ENCODE measurements at places on chromosomes 16 and 17. TPM values are rescaled to one million over a fixed set of nuclear protein-coding genes. Genes with fewer than 3 reads are reported as not detected.

NOD2 gene
- total RNA-seq, result 2.2 TPM

SMARCD2 gene
- 110 TPM for total RNA-seq

HSD17B2 gene
- total RNA-seq, result 72.9 TPM

TBC1D3I gene
- total RNA-seq, result 0.27 TPM

SMIM5 gene
- not detected for total RNA-seq

DNA sequence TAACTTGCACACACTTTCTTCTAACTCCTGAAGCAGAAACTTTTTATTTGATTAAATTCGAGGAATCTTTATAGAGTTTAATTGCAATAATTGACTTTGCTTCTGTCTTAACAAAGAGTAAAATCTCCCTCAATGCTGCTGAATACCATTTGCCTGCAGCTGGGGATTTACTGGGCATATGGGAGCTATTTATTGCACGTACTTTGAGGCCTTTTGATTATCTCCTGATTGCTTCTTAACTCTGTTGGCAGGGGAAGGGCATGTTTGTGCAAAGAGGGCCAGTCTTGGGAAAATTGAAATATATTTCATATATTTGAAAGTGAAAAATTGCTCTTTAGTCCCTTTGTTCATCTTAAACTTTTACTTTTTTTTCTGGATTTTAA is 156.8 kb upstream of the CHMP6 start:
- no peaks in the 10 kb centered on the region for H3K27me3 ChIP-seq
- DNase-seq, result no peak
- peaks cover 15% of the 10 kb centered on the region for H3K4me1 ChIP-seq
- no peak overlapping the region for H3K27ac ChIP-seq

DNA sequence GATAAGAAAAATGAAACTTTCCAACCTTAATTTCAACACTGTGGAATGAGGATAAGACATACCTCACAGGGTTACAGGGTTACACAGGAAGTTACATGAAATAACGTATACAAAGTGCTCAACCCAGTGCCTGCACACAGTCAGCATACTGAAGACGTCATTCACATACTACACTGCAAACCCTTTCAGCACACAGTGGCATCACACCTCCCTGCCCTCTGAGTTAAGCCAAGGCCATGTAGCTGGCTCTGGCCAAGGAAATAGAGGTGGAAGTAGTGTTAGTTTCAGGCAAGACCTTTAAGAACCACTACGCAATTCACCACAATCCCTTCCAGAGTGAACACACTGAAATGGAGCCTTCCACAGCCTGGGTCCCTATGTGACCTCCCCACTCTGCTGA is 46.6 kb upstream of the GSG1L start:
- no peaks in the 10 kb centered on the region for H3K27me3 ChIP-seq
- H3K36me3 ChIP-seq, result peaks cover 61% of the 10 kb centered on the region

DNA sequence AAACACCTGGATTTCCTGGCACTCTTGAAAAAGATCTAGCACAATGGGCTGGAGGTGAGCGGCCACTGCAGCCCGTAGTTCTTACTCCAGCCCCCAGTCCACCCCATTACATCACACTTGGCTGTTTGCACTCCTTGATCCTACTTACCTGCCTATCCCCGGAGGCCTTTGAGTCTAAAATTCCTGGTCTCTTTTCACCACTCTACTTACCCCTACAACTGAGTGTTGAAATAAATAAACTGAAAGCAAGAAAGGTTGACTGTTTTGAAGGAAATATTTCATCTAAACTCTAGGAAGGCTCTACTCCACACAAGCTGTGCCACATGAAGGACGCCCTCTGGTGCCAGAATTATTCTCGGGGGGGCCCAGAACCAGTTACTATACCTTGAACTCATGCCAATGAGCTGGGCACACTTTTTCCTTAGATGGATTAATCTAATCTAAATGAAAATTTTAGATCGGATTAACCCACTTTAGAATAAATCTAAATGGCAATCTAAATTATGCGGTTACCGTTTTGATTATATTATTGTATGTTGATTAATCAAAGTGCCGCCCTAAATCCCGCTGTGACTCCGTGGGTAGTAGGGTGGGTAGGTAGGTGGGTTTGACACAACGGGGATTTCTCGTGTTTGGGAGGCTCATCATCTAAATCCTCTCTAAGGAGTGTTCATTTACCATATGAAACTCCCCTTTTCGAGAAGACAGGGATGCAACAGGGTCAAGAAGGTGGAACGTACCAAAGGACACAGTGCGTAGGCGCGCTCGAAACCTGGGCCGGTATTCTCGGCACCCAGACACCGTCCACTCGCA is 651 bp upstream of the EIF1 start:
- peaks cover 17% of the 10 kb centered on the region for H3K4me1 ChIP-seq
- H3K36me3 ChIP-seq, result no peaks in the 10 kb centered on the region
- no peaks in the 10 kb centered on the region for H3K27me3 ChIP-seq
- H3K4me3 ChIP-seq, result peak overlapping the region; percentile 47
- H3K27ac ChIP-seq, result peak overlapping the region; percentile 98

DNA sequence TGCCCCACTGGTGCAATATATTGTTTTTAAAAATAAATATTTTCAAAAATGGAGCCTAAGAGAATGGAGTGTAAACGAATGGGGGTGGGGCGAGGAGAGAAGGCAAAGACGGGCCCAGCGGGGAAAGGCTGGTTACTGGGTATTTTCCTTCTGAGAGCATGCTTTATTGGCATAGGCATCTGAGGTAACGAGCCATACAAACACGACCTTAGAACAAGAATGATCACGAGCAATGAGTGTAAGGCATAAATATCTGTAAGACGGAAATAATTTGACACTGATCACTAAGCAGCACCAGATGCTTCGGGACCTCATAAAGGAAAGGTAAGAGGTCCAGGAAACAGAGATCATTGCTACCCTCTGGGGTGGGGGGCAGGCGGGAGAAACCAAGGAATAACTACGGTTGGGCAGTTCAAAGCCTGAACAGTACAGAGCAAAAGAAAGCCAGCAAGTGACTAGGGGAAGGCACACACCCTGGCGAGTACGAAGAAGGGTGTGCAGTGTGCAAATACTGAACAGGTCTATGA is 959 bp downstream of the SSH2 start:
- H3K36me3 ChIP-seq, result no peaks in the 10 kb centered on the region
- no peaks in the 10 kb centered on the region for H3K27me3 ChIP-seq
- peak overlapping the region; percentile 70 for H3K4me3 ChIP-seq
- peaks cover 28% of the 10 kb centered on the region for H3K4me1 ChIP-seq

- H3K27me3 ChIP-seq, result no peaks in the 10 kb centered on the region
- H3K36me3 ChIP-seq, result no peaks in the 10 kb centered on the region
- no peak for DNase-seq
- H3K27ac ChIP-seq, result no peak overlapping the region
These were observed 68.5 kb downstream of the RPH3AL start for GRCh38 chr17:283911-284675.

GRCh38 chr17:50517504-50518383 is 9.5 kb downstream of the MYCBPAP start:
- H3K4me1 ChIP-seq, result peaks cover under 1% of the 10 kb centered on the region
- no peaks in the 10 kb centered on the region for H3K27me3 ChIP-seq
- H3K27ac ChIP-seq, result peak overlapping the region; percentile 26
- no peak overlapping the region for H3K4me3 ChIP-seq
- no peak for DNase-seq
- H3K36me3 ChIP-seq, result no peaks in the 10 kb centered on the region

GRCh38 chr16:67713647-67714273 is 5.4 kb downstream of the GFOD2 start:
- no peaks in the 10 kb centered on the region for H3K27me3 ChIP-seq
- no peak overlapping the region for H3K4me3 ChIP-seq
- no peaks in the 10 kb centered on the region for H3K36me3 ChIP-seq
- H3K27ac ChIP-seq, result no peak overlapping the region
- H3K4me1 ChIP-seq, result peaks cover 37% of the 10 kb centered on the region

GRCh38 chr16:1163567-1164055 is 10.7 kb downstream of the CACNA1H start:
- H3K36me3 ChIP-seq, result no peaks in the 10 kb centered on the region
- peaks cover 22% of the 10 kb centered on the region for H3K4me1 ChIP-seq
- no peak overlapping the region for H3K4me3 ChIP-seq
- H3K27ac ChIP-seq, result peak overlapping the region; percentile 5
- DNase-seq, result no peak

GRCh38 chr17:13074026-13074425 is 56.2 kb upstream of the ELAC2 start:
- H3K4me1 ChIP-seq, result no peaks in the 10 kb centered on the region
- H3K27me3 ChIP-seq, result no peaks in the 10 kb centered on the region
- no peak overlapping the region for H3K4me3 ChIP-seq
- DNase-seq, result no peak
- H3K27ac ChIP-seq, result no peak overlapping the region
- no peaks in the 10 kb centered on the region for H3K36me3 ChIP-seq

DNA sequence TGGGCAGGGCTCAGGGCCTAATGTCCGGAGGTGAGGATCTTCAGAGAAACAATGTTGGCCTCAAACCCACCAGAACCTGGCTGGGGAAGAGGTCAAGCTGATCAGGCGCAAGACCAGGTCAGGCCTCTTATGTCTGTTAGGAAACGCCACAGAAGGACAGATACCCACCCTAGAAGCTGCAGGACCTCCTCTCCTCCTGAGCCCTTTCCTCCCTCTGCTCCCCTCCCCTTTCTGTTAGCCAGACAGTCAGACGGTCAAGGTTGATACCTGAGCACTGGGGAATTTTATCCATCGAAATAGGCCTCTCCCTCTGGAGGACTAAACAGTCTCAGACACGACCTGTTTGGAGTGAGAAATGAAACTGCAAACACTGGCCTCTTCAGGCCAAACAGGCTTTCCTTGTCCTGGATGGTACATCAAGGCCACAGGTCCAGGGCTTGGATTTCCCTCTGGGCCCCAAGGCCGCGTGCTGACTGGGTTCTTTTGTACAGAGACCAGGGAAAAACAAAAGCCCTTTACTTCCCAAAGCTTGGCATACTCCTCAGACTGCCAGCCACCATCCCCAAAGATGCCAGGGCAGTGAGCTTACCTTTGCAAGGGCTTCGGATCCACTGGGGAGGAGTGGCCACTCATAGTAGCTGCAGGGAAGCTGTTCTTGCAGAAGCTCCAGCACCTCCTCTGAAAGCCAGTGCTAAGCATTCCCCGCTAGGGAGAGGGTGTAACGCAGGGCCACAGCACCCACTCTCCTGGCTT is 135.8 kb downstream of the CCDC182 start:
- no peak for DNase-seq
- no peaks in the 10 kb centered on the region for H3K36me3 ChIP-seq
- no peaks in the 10 kb centered on the region for H3K27me3 ChIP-seq
- no peak overlapping the region for H3K4me3 ChIP-seq
- peaks cover 23% of the 10 kb centered on the region for H3K4me1 ChIP-seq

GRCh38 chr17:82458179-82458884 is at the start of gene NARF:
NARF (plus strand) TSS chr17:82458741; CDS start chr17:82458804, 63 bp downstream.
- peak; percentile 98 for DNase-seq
- peaks cover 11% of the 10 kb centered on the region for H3K36me3 ChIP-seq
- peaks cover 17% of the 10 kb centered on the region for H3K4me1 ChIP-seq
- peak within 1 kb of the TSS; percentile 71 for H3K4me3 ChIP-seq

- DNase-seq, result no peak
- no peak overlapping the region for H3K4me3 ChIP-seq
These were observed 83.6 kb upstream of the NLRP1 start for GRCh38 chr17:5667871-5668270.

- H3K36me3 ChIP-seq, result no peaks in the 10 kb centered on the region
- H3K27me3 ChIP-seq, result no peaks in the 10 kb centered on the region
- H3K4me1 ChIP-seq, result peaks cover 36% of the 10 kb centered on the region
- peak overlapping the region; percentile 16 for H3K4me3 ChIP-seq
These were observed 139.4 kb downstream of the CCDC182 start for GRCh38 chr17:57605675-57606105.

DNA sequence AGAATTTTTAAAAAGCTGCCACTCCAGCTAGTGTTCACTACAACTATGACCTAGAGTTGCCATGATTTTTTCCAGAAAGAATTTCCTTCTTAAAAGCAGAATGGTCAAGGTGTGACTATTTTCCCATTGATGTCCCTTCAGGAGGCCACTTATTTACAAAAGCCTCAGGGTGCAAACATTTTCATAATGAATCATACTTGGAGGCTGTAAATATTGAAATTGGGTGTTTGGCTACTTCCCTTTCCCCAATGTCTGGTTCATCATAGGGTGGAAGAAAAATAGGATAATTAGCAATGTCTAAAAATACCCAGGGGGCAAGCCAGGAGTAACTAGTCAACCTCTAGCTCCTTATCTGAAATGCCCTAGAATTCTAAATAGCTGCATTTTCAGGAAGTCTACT is 18.8 kb downstream of the AXIN2 start:
- no peak overlapping the region for H3K4me3 ChIP-seq
- H3K36me3 ChIP-seq, result no peaks in the 10 kb centered on the region
- peaks cover 51% of the 10 kb centered on the region for H3K4me1 ChIP-seq
- no peak for DNase-seq
- H3K27ac ChIP-seq, result no peak overlapping the region
- no peaks in the 10 kb centered on the region for H3K27me3 ChIP-seq

- H3K36me3 ChIP-seq, result no peaks in the 10 kb centered on the region
- peaks cover 57% of the 10 kb centered on the region for H3K27me3 ChIP-seq
- peaks cover 14% of the 10 kb centered on the region for H3K4me1 ChIP-seq
These were observed 6.4 kb downstream of the CACNA1G start for GRCh38 chr17:50566886-50567285.

DNA sequence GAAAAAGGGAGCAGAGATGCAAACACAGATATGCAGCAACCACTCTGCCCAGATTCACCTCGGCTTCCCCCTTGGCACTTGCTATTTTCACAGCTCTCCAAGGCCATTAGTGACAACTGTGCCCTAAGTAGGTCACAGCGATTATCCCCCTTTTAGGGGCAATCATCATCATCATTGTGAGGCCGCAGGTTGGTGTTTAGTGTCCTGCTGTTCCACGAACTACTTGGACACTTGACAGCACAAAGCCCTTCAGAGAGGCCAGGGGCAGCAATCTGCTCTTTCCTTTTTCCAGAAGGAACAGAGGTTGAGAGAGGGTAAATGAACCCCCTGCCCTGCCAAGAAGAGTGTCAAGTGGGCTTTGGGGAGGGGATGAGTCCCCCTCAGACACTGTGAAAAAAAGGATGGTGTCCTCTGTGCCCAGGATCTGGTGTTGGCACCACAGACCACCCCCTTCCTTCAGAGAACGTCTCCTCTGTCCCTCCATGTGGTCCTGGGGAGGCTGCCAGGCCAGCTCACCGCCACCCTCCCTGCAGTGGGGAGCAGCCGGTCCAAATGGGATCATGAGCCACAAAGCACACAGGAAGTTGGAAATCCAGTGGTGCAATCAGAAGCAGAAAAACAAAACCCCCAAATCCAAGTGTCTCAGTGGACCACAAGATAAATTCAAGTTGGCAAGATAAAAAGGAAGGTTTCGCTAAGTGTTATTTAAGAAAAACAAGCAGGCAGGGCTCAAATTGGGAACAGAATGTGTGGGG is 78.4 kb upstream of the MED9 start:
- no peaks in the 10 kb centered on the region for H3K4me1 ChIP-seq
- no peak overlapping the region for H3K27ac ChIP-seq
- H3K27me3 ChIP-seq, result no peaks in the 10 kb centered on the region
- H3K4me3 ChIP-seq, result no peak overlapping the region
- no peak for DNase-seq

DNA sequence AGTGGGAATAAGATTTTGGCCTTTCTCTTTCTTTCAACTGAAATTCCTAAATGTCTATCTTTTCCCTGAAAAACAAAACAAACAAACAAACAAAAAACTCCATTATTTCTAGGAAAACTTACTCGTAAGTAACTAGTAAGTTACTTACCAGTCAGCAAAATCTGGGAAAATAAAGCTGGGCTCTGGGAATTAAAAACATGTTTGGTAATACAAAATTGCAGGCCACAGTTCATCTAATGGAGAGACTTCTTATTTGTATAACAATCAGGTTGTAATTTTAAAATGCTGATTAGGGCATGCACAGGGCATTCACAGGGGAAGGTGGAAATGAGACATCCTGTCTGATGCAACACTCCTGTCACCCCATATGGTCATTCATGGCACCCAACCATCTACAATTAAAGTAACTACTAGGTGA is 3.8 kb upstream of the WIPI1 start:
- DNase-seq, result no peak
- H3K4me1 ChIP-seq, result peaks cover 21% of the 10 kb centered on the region
- no peak overlapping the region for H3K27ac ChIP-seq
- H3K36me3 ChIP-seq, result no peaks in the 10 kb centered on the region

Data from transverse colon (tissue), 4 donors.